D721Med (cell line): ENCODE measurements at places on chromosomes 5 and 9.

DNA sequence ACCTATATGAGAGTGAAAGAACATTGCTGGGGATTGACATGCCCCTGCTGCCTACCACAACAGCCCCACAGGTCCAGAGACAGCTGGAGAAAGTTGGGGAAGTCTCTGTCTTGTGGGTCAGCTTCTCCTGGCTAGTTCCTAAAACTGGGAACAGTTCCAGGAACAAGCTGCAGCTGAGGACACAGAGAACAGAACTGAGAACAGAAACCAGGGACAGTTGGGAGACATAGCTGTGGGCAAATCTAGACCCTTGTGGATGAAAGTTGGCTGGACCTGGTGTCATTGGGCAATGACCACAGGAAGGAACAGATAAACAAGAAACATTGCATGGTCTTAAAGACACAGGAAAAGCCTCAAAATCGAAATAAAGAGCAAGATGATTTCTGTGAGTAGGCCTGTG lies 58.3 kb upstream of the MOCS2 start:
- no peak for DNase-seq

DNA sequence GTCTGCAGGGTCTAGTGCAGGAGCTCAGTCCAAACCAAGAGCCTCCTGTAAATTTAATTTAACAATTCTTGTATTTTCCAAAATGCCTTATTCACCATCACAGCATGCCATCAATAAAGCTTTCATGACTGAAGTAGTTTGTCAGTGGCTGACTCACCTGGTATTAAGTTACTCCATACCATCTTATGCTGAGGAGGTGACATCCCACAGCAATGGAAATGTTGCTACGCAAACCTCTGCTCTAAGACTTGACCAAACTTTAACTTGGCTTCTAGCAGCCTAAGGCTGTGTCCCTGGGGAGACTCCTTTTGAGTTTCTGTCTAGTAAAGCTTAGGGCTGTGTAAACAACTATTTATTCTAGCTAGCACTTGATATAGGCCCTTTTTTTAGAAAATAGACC lies 1231.3 kb upstream of the CDH18 start:
- no peak for DNase-seq

GRCh38 chr9:108087781-108088180 lies 598.2 kb upstream of the KLF4 start:
- DNase-seq, result no peak

- DNase-seq, result no peak
These were observed 377.1 kb downstream of the EFNA5 start for GRCh38 chr5:107293541-107294210.

- DNase-seq, result no peak
These were observed 312.0 kb upstream of the EDIL3 start for GRCh38 chr5:84696651-84697050.

DNA sequence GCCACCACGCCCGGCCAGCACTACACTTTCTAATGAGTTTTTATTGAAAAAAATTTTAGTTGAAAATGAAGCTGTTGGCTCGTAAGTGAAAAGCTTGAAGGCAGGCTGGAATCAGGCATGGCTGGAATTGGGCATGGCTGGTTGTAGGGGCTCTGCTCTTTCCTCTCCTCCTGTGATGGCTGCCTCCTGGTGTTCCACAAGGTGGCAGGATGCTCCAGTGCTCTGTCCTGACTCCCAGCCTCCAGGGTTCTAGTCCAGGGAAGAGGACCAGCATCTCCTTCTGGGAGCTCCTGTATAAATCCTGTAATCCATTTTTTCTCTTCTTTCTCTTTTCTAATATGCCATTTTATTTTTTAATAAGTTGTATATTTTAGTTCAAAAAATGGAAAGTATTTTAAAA lies 57.2 kb upstream of the DHFR start:
- DNase-seq, result peak; percentile 25

- DNase-seq, result no peak
These were observed 13.7 kb upstream of the ITGA1 start for GRCh38 chr5:52774005-52774410.

DNA sequence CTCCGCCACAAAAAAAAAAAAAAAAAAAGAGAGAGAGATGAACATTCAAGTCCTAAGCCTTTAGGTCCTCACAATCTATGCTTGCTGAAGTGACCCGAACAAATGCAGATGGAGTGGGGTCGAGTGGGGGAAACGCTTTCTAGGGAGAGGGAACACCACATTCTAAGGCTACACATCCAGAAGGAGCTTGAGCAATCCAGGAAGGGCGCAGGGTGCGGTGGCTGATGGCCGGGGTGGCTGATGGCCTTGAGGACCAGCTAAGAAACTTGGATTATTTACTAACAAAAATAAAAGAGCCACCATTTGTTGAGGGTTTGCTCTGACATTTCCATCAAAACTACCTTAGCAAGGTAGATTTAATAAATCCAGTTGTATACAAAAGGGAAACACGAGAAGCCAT lies 764 bp upstream of the BNIP1 start:
- no peak for DNase-seq

- no peak for DNase-seq
These were observed 83.8 kb upstream of the ERCC6L2 start for GRCh38 chr9:95791695-95792094.

- no peak for DNase-seq
These were observed 161.2 kb downstream of the FGF18 start for GRCh38 chr5:171580502-171581265.

DNA sequence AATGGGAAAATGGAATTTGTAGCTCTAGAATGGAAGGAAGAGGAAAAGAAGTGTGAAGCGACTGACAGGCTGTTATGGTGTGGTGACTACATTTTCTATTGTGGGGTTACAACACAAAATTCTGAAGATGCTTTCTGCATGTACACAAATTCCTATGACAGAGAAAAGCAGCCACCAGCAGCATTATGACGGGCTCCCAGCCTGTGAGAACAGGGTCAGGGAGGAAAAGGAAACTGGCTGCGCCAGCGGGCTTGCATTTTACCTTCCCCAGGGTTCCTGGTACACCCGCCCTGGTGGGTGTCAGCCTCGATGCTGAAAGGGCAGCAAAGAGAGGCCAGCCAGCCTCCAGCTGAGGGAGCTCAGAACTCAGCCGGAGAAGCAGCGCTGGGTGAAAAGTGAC lies 41.0 kb downstream of the DDX31 start:
- no peak for DNase-seq

DNA sequence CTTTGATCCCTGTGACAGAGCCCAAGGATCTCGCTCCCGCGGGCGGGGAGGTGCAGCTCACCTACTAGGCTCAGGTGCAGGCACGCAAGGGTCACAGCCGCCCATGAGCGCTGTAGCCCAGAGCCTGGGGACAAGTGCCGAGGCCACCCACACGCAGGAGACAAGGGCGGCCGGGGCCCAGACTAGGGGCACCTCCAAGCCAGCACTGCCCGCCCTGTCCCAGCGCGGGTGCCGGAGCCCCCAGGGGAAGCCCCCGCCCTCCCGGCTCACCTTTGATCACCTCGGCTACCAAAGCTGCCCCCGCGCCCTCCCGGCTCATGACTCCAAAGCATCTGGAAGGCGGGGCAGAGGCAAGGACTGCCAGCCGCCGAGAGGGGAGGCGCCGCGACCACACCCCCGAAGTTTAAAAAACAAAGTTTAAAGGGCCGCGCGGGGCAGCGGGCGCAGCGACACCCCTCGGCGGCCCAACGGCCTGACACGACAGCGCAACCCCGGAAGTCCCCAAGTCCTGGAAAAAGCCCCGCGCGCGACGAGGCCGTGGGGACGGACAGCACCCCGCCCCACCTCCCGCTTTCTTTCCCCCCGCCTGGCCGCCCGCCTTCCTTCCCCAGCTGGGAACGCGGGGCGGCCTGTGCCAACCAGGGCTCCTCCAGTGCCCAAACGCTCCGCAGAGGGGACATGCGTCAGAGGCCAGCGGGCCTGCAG lies 53.0 kb downstream of the CDC14B start:
- peak; percentile 26 for DNase-seq

GRCh38 chr5:57989378-57989777 lies 470.5 kb downstream of the PLK2 start:
- no peak for DNase-seq

DNA sequence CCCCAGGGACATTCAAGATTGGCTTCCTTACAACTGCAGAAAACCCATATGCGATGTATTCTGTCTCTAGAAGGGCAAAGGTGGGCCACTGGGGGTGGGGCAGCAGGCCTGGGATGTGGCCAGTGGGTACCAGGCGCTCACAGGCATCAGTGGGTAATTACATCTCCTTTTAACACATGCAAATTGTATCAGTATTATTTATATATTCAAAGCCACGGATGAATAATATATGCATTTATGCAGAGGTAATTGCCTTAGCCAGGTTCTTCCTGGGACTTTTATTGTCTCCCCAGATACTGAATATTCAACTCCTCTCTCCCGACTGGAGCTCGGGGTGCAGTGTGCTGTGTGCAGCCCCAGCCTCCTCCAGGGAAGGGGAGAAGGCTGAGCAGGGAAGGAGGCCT lies 109.4 kb upstream of the MVB12B start:
- DNase-seq, result no peak

GRCh38 chr5:103793595-103794182 lies 231.1 kb upstream of the NUDT12 start:
- no peak for DNase-seq

GRCh38 chr9:86983249-86983619 lies 35.9 kb upstream of the GAS1 start:
- DNase-seq, result no peak

DNA sequence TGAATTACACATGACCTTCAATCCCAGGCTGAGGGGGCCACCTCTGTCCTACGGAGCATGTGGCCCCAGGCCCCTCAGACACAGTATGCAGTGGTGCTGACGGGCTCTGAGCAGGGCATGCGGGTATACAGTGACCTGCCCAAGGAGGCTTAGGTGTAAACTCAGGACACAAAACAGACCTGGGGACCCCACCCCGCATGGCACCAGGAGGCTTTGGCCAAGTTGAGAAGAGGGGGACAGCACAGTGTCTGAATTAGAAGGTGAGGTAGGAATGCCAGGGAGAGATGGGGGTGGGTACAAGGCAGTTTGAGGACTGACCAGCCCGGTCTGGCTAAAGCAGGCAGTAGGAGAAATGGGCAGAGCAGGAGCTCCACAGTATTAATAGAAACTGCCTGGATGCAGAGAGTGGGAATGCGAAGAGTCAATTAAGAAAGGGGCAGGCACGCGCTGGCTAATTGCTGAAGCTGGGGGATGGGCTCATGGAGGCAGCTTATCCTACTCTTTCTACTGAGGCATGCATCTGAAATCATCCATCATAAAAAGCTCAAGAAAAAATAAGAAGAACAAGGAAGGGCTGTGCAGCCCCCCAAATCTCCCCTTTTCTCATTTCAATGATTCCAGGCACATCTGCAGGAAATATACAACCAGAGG lies 109.0 kb downstream of the GABBR2 start:
- no peak for DNase-seq

DNA sequence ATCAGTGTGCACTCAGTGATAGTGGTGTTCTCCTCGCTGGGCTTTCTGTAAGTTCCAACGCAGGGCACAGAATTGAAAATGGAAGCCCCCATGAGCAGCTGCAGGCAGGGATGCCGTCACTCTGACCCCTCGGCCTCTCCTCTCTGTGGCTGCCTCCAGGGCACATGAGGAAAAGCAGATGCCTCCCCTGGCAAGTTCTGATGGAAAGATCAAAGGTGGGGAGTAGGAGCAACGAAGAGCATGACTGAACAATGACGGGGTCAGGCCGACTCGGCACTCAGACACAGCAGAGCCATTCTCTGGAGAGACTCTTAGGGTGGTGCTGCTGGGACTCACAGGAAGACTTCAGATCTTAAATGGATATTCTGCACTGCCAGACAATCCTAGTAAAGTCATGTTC lies 65.6 kb upstream of the CKMT2 start:
- DNase-seq, result no peak

DNA sequence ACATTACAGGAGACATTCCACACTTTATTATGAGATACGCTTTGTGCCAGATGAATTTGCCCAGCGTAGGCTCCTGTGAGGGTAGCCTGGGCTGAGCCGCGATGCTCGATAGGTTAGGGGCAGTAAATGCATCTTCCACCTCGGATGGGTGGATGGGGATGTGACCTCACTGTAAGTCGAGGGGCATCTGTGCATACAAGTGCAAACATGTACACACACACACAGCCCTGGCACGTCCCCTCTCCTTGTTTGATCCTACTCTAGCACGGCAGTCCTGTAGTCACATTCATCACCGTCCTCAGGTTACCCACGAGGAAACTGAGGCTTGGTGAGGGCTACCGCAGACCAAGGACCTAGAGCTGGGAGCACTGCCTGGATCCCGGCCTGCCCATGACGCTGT lies 166.8 kb downstream of the COL23A1 start:
- no peak for DNase-seq

- peak; percentile 47 for DNase-seq
These were observed 43.1 kb downstream of the BOD1 start for GRCh38 chr5:173573126-173573960.

- DNase-seq, result no peak
These were observed 106.8 kb upstream of the CD180 start for GRCh38 chr5:67303356-67303755.

GRCh38 chr5:149313151-149313841 lies 32.0 kb upstream of the GRPEL2 start:
- DNase-seq, result no peak

- no peak for DNase-seq
These were observed 706.2 kb downstream of the NR2F1-AS1 start for GRCh38 chr5:92874790-92875189.

GRCh38 chr9:129694243-129694646 lies 28.8 kb downstream of the PRRX2 start:
- DNase-seq, result no peak

DNA sequence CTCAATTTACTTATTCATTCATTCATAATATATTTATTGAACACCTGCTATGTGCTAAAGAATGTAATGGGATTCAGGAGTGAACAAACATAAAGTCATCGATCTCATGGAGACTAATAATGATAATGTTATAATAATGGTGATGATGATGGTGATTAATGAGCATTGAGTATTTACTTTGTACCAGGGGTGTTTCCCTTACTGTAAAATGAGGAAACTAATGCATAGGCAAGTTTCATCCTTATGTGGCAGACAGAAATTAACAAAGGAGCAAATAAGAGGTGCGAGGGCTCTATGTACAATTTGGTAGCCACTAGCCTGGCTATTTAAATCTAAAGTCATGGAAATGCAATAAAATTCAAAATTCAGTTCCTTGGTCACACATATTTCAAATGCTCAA lies 11.1 kb upstream of the LCP2 start:
- DNase-seq, result no peak

- DNase-seq, result no peak
These were observed 78.3 kb upstream of the TRIO start for GRCh38 chr5:14064841-14065240.

DNA sequence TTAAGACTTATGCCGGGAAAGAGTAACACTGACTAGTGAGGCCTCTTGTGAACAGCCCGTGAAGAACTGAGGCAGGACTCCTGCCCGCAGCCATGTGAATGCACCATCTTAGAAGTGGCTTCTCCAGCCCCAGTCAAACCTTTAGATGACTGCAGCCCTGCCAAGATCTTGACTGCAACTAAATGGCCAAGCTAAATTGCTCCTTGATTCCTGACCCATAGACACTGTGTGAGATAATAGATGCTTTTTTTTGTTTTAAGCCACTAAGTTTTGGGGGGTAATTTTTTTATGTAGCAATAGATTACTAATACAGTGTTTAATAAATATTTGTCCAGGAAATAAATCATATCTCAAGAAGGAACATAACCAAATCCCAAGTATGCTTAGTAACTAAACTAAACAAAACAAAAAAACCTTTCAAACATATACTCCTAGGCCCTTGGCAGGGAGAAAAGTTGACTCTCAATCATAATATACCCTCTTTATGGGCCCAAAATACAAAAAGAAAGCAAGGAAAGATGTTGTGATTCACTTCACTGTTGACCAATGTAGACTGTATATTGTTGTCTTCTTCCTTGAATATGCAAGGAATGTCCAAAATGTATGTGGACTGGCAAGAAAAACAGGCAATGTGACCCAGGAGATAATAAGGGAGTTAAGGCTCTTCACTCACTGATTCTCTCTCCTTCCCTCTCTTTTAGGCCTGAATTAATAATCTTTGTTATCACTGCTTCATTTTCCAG lies 79.7 kb upstream of the ZNF366 start:
- DNase-seq, result no peak
